ENCODE measurements at places on chromosomes 5 and 9.

GRCh38 chr5:164555809-164556208 is 1050.4 kb downstream of the MAT2B start:
- peak; percentile 3 for DNase-seq

DNA sequence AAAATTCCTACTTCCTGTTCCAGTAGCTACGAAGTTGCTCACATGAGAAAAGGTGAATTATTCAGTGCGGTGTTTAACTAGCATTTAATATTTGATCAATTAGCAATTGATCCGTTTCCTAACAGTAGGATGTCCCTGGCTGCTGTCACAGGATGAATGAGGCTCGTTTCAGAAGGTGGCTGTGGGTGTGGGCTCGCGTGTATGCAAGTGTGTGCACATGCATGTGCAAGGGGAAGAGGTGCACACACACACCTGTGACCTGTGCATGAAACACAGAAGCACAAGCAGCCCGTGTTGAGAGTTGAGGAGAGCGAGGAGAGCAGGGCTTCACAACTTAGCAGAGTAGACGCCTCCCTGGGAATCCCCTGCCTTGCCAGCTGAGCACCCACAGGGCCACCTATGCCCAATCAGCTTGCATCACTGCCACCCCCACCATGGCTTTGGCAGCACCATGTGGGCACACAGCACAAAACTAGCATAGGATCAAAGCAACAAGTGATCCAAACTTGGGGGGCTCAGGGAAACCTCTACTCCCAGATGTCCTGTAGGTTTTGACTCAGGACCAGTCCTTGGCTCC is 107.2 kb downstream of the C5orf15 start:
- no peak for DNase-seq

DNA sequence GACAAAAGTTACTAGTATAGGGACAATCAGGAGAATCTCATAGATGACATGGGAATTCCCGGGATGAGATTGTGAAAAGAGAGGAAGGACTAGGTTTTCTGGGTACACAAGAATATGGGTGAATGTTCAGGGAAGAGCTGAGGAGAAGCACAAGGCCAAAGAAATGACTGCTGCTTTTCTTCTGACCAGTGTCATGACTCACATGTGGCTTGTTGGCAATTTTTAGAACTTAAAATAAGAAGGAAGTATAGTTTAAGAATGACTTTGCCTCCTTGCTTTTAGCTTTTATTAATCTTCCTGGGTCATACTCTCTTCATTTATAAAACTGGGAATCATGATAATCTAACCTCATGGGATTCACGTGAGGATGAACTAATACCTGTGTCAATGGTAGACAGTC is 652.4 kb upstream of the MEF2C start:
- peak; percentile 22 for DNase-seq

DNA sequence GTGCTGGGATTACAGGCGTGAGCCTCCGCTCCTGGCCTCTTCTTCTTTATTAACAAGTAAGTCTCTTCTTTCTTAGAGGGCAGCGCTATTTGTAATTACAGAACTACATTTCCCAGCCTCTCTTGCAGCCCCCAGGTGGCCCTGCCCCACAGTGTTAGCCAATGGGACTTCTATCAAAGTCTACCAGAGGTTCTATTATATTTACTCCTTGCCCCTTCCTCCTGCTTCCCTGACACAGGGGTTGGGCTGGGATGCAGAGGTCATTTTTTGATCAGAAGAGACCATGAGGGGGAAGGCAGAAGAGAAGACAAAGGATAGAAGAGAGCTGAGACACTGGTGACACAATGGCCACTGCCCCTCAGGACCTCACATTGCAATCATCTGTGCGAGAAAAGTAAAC is 224.2 kb downstream of the SYK start:
- no peak for DNase-seq

- no peak for DNase-seq
Observed at GRCh38 chr9:35193762-35194161, 32.0 kb downstream of the UNC13B start.

DNA sequence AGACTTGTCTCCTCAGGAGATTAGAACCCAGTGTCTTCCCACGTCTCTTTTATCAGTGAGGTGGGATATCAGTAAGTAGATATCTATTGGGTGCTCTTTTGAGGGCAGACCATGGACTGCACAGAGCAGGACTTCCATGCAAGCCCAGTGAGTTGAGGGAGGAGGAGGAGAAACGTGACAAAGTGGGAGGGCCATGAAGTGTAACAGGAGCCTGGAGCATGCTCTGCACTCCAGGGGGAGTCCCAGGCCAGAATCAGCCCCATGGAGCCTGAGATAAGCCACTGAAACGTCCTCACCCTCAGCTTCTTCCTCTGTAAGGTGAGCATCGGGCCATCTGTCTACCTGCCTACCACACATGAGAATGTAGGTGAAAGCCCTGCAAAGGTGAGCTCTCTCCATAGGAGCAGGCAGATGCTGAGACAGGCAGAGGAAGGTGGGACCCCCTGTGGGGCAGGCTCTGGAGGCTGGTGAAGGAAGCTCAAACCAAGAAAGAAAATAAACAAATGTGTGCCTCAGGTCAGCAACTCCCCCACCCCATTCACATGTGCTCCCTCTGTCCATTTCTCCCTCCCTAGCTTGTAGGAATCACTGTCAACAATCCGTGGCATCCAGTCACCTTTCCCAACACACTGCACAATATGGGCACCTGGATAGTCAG is 87.4 kb downstream of the NRG2 start:
- DNase-seq, result no peak

GRCh38 chr5:157892974-157893373 is 34.0 kb upstream of the CLINT1 start:
- no peak for DNase-seq

DNA sequence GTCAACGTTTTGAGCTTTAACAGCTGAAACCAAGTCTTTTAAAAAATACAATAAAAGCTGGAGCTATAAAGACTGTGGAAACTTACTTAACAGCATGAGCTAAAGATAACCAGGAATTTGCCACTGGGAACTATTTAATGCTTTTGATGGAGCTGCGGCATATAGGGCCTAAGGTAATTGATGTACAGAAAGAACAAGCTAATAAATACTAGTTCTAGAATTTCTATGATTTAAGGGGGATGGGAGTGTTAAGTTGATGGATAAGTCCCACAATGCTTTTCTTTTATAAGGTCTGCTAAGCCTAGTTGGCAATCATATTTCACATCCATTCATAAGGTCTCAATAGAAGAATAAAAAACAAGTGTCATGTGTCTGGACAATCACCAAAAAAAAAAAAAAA is 334.0 kb upstream of the DMAC1 start:
- DNase-seq, result no peak
